Posterior cingulate gyrus (tissue), 11 donors: ENCODE measurements at places on chromosomes 12 and 14.

DNA sequence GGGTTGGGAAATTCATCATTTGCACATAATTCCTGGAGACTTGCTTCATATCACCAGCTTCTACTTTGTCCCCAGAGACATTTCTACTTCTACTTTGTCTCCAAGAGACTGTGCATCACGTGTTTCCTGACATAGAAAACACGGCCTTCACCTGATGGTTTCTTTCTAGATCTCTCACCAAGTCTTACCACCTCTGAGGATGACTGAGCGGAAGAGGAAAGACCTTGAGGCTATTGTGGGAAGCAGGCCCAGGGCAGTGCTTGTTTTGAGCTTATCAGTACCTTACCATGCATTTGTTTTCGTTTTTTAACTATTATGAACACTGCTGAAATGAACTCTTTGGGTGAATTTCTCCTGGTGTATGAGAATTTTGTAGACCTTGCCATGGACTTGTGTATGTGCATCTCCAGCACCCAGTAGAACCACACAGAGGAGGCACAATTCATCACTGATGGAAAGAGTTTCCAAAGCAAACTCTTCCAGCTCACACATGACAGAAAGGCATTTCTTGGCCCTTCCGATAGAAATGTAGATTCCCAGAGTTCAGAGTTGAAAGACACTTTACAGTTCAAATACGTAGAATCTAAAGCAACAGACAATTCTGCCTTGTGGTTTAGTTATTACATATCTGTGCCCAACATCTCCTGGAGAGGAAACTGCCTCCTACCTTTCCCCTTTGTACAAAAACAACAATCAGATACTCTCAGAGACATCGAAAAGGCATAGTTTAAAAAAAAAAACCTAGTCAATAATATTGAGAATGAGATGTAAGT is 434.7 kb downstream of the FUT8 start:
- DNase-seq: no peak

GRCh38 chr14:101064718-101065117 is 161.2 kb upstream of the RTL1 start:
- no peak for DNase-seq

- DNase-seq: peak; percentile 65
These were observed 151.2 kb upstream of the C14orf180 start for GRCh38 chr14:104428333-104428851.

GRCh38 chr12:116273813-116274550 is 3.5 kb downstream of the MED13L start:
- no peak for DNase-seq

DNA sequence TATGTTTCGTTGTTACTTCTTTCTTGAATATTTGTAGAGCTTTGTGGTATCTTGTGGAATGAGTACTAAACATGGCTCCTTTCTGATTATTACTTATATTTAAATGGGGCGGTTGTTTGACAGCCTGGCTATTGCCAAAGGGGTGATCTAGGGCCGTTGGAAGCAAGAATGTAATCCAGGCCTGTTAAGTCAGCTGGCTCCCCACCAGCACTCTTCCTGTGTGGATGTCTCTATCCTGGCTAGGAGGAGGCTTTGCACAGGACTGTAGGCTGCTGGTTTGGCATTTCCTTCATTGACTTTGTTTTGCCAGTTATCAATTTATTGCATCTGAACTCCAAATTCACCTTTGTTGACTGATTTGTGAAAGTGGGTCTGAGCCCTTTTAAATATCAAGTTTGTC is 5.6 kb downstream of the FAM234B start:
- DNase-seq: no peak

DNA sequence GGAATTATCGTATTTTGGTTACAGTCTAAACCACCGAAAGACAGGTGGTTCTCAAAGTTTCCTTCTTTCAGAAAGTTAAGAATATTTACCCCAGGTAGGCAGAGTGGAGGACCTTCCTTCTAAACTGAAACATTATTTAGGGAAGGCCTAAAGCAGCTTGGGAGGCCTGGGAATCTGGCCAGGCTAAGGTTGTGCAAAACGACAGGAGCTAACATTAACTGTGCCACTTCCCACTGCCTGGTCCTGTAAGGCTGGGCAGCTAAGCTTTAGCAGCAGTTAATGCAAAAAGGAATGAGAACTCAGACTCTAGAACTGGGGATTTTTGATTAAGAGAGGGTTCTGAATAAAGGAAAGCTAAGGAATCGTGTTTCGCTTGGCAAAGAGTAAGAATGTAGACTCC is 82.6 kb downstream of the SLCO1A2 start:
- no peak for DNase-seq

- no peak for DNase-seq
These were observed 330.6 kb upstream of the FBXO33 start for GRCh38 chr14:39762576-39763401.

- no peak for DNase-seq
These were observed 6.7 kb upstream of the CDKL1 start for GRCh38 chr14:50403419-50403818.

- no peak for DNase-seq
These were observed 2.1 kb downstream of the AKAP6 start for GRCh38 chr14:32331206-32331605.

- no peak for DNase-seq
These were observed 100.5 kb upstream of the STXBP6 start for GRCh38 chr14:25150401-25150800.

DNA sequence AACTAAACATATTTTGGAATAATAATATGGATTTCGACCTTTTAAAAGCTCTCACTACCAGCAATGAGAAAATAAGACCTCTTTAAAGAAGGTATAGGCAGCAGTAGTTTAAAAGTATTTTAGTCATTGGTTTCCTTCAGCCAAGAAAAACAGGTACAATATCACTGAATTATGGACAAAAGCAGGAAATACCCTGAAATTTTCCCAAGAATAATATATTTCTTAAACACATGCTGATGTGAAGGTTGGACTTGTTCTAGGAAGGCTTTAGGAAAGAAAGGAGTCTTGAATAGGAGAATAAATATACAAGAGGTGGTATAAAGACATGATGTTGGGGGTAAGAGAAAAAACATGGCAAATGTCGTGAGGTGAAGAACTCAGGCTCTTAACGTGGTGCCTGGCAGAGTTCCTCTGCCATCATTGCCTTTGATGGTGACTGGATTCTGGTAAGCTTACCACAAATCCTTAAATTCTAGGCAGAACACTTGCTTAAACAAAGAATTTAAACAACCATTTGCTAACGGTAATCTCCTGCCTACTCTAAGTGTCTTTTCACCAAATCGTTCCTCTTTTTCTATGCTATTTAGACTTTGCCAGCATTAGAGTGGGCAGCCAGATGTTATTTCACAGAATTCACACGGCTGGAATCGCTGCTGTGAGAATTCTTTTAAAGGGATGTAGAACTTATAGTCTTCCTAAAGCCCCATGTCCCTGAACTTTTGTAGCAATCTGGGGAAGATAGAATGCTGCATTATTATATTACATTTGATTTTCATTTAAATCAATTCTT is 11.9 kb upstream of the NUDT4 start:
- no peak for DNase-seq

DNA sequence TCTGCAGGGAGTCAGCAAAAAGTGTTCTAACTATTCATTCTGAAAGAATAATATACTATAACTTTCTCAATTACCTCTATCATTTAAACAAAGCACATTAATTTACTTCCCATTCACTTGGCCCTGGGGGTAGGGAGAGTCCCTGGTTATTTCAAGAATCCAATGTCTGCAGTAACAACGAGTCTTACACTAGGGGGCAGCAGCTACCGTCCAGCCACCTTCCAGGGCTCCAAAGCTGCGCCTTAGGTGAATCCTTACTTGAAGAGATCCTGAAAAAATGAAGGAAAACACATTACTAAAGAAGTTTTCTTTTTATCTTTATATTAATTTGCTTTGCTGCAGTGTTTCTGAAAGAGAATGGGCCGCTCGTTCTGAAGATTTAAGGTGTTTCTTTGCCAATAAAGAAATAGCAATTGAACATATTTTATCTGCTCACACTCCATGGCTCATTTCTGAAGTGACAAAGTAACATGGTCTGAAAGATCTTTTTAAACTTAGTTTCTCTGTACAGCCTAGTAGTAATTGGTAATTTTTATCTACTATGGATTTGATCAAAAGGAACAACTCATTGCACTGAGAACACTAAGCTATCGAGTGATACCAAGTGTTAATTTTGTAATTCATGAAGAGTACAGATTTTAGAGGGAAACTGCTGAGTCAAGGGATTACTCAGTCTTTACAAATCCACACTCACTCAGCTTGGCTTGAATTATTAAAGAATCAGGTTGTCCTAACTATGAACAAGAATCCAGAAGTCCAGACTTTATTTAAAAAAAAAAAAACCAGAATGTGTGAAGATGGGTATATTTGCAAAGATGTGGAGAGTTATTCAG is 27.6 kb downstream of the BHLHE41 start:
- peak; percentile 92 for DNase-seq

- DNase-seq: peak; percentile 76
These were observed 5.3 kb upstream of the ACACB start for GRCh38 chr12:109110988-109111495.

DNA sequence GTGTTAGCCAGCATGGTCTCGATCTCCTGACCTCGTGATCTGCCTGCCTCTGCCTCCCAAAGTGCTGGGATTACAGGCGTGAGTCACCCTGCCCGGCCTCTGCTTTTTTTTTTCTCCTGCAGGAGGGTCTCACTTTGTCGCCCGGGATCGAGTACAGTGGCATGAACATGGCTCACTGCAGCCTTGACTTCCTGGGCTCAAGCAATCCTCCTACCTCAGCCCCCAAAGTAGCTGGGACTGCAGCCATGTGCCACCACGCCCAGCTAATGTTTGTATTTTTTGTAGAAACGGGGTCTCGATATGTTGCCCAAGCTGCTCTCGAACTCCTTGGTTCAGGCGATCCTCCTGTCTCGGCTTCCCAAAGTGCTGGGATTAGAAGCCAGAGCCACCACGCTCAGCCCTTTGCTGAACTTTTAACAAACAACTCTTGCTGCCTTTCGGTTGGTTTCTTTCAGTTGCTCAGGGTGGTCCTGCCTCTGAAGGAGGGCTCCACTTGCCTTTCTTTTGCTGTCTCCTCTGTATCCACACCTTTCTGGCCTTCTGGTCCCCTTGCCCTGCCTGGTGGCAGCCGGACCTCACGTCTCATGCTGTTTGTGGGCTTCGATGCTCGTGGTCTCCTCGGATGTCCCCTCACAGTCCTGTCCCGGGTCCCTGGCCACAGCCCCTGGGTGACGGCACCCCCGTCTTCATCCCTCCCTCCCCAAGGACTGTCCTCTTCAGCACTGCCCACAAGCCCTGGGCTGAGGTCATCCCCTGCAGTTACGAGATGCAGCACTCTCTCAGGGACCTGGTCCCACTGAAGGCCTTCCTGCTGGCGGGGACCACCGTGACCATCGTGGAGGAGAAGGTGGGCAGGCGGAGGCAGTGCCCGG is 3.8 kb upstream of the B3GNT4 start:
- DNase-seq: peak; percentile 61

DNA sequence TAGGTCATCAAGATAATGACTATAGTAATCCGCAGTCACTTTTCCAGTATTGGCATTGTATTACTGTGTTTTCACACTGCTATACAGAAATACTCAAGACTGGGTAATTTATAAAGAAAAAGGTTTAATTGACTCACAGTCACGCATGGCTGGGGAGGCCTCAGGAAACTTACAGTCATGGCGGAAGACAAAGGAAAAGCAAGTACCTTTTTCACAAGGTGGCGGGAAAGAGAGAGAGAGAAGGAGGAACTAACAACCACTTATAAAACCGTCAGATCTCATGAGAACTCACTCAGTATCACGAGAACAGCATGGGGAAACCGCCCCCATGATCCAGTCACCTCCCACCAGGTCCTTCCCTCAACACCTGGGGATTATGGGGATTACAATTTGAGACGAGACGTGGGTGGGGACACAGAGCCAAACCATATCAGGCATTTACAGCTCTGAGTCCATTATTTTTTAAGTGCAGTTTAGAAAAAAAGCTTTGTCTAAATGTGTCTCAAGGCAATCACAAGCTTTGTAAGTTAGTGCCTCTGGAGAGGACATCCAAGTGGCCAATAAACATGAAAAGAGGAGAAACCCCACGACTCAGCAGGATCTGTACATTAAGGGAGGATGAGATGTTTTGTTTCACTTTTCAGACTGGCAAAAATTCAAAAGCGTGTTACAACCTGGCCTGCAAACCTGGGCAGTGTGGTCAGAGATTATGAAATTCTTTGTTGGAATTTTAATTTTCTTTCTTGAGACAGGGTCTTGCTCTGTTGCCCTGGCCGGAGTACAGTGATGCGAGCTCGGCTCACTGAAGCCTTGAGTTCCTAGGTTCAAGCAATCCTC is 82.0 kb downstream of the DNAH10 start:
- DNase-seq: no peak

DNA sequence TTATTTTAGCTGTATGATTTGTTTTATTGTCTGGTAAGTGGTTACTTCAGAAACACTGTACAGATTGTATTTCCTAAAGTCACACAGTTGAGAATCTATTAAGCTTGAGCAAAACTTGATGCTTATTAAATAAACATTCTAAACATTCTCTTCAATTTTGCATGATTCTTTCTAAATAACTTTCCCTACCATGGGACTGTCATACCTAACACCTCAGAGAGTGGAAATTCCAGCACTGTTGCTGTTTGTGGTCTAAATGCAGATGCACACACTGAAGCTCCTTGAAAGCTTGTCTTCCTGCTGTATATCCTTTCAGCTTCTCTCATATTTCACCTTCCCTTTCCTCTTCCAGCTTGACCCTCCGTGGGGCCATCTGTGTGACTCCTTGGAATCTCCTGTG is 392.0 kb downstream of the LRIG3 start:
- DNase-seq: no peak

- no peak for DNase-seq
These were observed 206.6 kb upstream of the RTL1 start for GRCh38 chr14:101109981-101110728.

- DNase-seq: no peak
These were observed 42.4 kb upstream of the SGPP1 start for GRCh38 chr14:63770187-63770807.

DNA sequence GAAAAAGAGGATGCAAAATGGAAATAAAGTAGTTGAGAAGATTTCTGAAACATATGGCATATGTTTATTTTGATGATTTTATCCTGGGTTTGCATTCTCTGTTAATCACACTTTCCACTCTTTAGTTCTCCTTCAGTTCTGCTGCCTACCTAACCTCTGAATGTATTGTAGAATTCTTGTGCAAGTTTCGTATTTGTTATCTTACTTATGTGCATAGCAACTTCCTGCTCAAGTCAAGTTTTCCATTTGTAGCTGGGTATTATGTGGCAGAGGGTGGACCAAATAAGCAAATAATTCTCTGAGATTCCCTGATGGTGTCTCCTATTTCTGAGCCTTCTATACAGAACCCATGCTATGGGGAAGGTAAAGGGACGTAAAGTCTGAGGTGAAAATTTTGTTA is 381.6 kb downstream of the FOXG1 start:
- DNase-seq: no peak

DNA sequence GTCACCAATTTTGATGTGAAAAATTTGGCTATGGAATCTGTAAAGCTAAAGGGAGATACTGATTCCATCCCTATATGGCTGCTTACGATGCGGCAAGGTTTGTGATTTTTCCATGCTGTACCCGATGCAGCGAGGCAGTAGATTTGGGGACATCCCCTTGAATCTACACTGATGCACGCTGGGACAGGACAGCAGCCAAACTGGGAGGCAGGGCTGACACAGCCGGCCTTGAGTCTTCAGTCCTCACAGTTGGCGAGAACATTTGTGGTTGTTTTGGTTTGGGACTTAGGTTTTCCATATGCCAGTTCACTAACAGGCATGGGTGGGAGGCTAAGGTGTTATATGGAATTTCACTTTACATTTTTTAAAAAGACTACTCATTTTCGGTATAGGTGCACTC is 3.8 kb downstream of the GALNT16 start:
- no peak for DNase-seq
